CD4-positive, alpha-beta T cell (primary cell): ENCODE measurements at places on chromosomes 3 and 15. TPM values are rescaled to one million over a fixed set of nuclear protein-coding genes. Genes with fewer than 3 reads are reported as not detected.
A peak's percentile ranks its signal among the peaks of the same experiment; 100 is the strongest.

GRCh38 chr15:36898536-36899126 is 201.7 kb downstream of the MEIS2 start:
- no peak overlapping the region for H3K4me3 ChIP-seq
- H3K27me3 ChIP-seq, result peaks cover 7% of the 10 kb centered on the region
- DNase-seq, result no peak

DNA sequence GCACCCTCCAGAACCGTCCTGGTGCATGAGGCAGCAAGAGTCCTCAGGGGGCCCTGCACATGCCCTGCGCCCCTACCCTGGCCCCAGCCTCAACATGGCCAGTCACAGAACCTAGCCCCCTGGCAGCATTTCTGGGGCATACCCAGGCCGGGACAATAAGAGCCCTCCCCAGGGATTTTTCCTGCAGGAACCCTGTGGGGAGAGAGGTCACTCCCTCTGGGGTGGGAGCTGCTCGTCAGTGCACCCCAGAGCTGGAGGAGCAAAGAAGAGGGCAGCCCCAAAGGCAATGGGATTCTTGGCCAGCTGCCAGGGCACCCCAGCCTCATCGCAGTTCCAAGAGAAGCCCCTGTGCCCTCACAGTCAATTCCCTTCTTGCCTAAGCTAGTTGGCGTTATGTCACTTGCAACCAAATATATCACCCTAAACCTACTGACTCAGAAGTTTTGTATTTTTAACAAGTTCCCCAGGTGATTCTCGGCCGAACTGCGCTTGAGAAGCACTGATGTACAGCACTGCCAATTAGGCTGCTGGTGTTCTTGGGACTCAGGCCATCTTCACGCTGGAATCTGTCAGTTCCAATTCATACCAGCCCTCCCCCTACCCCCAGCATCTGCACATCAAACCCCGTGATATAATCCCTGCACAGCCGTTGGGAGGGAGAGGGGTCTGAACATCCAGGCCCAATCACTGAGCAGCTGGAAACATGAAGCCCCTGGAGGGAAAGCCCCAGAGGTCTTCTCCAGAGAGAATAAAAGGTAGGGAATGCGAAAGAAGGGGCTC is 87.5 kb upstream of the PRR20G start:
- H3K4me1 ChIP-seq, result no peaks in the 10 kb centered on the region
- no peak for DNase-seq
- H3K4me3 ChIP-seq, result no peak overlapping the region
- H3K27ac ChIP-seq, result no peak overlapping the region
- H3K27me3 ChIP-seq, result no peaks in the 10 kb centered on the region
- no peaks in the 10 kb centered on the region for H3K36me3 ChIP-seq

DNA sequence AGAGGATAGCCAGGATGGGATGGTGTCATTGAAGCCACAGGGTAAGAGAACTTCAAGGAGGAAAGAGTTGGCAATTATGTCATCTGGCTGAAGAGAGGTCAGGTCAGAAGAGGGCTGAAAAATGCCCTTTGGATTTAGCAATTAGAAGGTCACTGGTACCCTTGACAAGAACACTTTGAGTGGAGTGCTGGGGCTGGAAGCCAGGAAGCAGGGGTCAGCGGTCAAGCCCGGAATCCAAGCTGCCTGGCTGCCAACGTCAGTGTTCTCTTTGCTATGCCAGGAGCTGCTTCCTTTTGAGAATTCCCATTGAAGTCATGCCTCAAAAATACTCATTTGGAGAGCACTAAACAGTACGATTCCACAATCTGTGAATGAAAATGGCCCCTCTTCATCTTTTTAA is 386.5 kb downstream of the SHQ1 start:
- no peak for DNase-seq
- no peaks in the 10 kb centered on the region for H3K36me3 ChIP-seq
- H3K4me1 ChIP-seq, result no peaks in the 10 kb centered on the region
- no peaks in the 10 kb centered on the region for H3K27me3 ChIP-seq
- H3K4me3 ChIP-seq, result no peak overlapping the region

DNA sequence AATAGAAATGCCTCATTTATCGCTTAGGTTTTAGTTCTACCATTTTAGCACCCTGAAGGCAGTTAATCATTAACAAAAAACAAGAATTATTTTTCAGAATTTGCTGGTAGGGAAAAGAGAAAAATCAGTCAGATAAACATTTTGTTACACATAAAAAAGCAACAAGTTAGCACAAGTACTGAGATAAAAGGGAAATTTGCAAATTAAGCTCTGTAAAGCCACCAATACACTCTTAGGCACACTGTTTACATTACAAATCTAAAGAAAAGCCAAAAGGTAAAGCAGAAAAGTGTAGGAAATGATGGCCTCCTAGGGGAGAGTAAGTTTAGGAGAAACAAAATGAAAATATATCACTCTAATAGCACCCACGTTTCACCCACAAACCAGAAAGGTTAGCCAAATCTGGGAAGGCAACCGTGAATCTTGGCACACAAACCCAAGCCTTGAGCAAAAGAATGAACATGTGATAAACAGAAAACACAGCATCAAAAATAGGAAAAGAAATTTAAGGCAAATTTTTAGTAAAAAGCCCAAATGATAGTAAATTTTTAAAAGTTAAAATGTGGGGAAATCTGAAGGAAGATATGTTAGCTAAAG is 1.6 kb upstream of the SATB1 start:
- H3K27me3 ChIP-seq, result no peaks in the 10 kb centered on the region
- no peak for DNase-seq
- H3K36me3 ChIP-seq, result no peaks in the 10 kb centered on the region
- peaks cover 30% of the 10 kb centered on the region for H3K4me1 ChIP-seq
- H3K4me3 ChIP-seq, result no peak overlapping the region
- peak overlapping the region; percentile 39 for H3K27ac ChIP-seq

DNA sequence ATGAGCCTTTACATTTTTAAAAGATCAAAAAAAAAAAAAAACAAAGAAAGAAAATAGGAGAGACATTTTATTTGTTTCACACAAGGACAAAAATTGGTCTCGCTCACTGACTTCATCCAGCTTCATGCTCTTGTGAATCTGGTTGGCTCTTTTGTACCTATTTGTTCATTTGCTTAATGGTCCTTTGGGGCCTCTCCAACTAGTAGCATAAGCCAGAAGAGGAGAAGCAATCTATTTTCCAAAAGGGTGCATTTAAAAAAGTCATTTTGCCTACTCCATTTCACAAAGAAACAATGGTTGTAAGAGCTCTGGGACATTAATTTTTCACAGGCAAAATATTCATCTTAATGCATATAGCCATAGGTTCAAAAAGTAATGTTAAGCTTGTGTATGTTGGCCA is 168.3 kb upstream of the ADAMTS9 start:
- H3K27ac ChIP-seq, result no peak overlapping the region
- H3K36me3 ChIP-seq, result no peaks in the 10 kb centered on the region
- no peaks in the 10 kb centered on the region for H3K27me3 ChIP-seq
- H3K4me1 ChIP-seq, result no peaks in the 10 kb centered on the region
- H3K4me3 ChIP-seq, result no peak overlapping the region

DNA sequence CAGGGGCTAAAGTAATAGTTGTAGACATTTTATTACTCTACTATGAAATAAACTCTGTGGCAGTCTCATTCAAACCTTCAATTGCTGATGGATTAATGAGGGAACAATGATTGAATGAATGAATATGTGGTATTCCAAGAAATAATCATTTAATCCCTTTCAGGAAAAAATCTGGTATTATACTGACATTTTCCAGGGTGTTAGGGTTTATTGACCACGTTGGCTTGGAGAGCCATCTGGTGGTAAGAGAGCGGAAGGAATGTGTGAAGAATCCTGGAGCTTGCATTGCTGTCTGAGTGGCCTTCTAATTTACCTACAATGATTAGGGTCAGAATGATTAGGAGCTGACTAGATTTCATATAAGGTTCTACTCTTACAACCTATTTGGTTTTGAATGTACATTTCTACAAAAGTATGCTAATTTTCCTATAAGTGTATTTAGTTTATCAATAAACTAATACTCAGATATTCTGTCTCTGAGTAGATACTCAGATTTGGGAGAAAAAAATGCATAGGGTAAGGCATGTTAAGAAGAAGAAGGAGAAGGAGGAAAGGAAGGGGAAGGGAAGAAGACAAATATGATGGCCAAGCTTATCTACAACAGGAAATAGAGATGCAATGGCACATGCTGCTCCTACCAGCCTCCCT is 249.9 kb downstream of the ROBO1 start:
- DNase-seq, result no peak
- H3K4me1 ChIP-seq, result no peaks in the 10 kb centered on the region
- H3K4me3 ChIP-seq, result no peak overlapping the region
- no peaks in the 10 kb centered on the region for H3K36me3 ChIP-seq
- H3K27me3 ChIP-seq, result no peaks in the 10 kb centered on the region
- no peak overlapping the region for H3K27ac ChIP-seq

GRCh38 chr3:135226057-135226456 is 431.0 kb downstream of the EPHB1 start:
- no peaks in the 10 kb centered on the region for H3K4me1 ChIP-seq
- no peaks in the 10 kb centered on the region for H3K27me3 ChIP-seq
- H3K4me3 ChIP-seq, result no peak overlapping the region
- no peaks in the 10 kb centered on the region for H3K36me3 ChIP-seq
- no peak overlapping the region for H3K27ac ChIP-seq
- DNase-seq, result no peak

GRCh38 chr15:60162251-60162967 is 158.3 kb downstream of the FOXB1 start:
- H3K4me1 ChIP-seq, result no peaks in the 10 kb centered on the region
- no peak overlapping the region for H3K4me3 ChIP-seq
- H3K27me3 ChIP-seq, result no peaks in the 10 kb centered on the region
- no peak for DNase-seq
- H3K27ac ChIP-seq, result no peak overlapping the region

- no peak overlapping the region for H3K4me3 ChIP-seq
- DNase-seq, result no peak
- H3K4me1 ChIP-seq, result no peaks in the 10 kb centered on the region
- H3K36me3 ChIP-seq, result no peaks in the 10 kb centered on the region
- H3K27ac ChIP-seq, result no peak overlapping the region
Observed at GRCh38 chr3:176566757-176567156, 630.5 kb downstream of the TBL1XR1 start.

GRCh38 chr3:152083135-152083534 is 185.6 kb upstream of the MBNL1 start:
- H3K4me3 ChIP-seq, result no peak overlapping the region
- no peaks in the 10 kb centered on the region for H3K27me3 ChIP-seq
- H3K27ac ChIP-seq, result no peak overlapping the region
- no peak for DNase-seq
- H3K36me3 ChIP-seq, result no peaks in the 10 kb centered on the region
- no peaks in the 10 kb centered on the region for H3K4me1 ChIP-seq

DNA sequence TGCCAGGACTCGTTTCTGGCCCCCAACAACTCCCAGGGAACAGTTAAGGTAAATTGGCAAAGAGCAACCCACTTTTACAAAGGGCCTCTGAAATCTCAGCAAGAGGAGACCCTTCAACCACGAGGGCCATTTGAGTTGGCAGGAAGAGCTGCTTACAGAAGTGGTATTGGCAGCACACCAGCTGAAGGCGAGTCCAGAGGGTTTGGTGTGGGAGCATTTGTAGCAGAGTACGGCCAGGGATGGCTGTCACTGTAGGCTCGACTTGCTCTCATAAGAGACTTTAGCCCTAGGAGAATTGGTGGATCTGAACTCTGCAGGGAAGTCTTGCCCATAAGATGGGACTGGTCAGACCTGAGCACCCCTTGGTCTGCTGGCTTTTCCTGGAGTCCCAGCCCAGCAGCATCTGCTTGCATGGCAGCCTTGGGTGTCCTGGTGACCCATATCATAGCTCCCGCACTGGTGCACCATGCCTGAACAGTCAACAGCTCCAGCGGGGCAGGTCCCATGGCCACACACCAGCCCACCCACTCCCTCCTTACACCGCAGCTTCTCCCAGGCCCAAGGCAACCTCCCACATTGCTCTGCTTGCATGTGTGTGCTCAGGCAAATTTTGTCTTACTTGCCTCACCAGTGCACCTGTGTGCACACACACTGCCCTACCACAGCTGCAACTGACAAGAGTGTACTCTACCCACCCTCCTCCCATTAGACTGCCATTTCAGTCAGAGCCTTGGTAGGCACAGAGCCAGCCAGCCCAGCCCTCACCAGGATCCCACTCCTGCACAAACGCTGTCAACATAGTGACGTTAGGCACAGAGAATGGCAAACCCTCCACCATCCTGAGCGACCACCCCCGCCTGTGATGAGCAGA is 861.6 kb upstream of the DPPA4 start:
- H3K27me3 ChIP-seq, result no peaks in the 10 kb centered on the region
- no peak overlapping the region for H3K27ac ChIP-seq
- no peaks in the 10 kb centered on the region for H3K4me1 ChIP-seq
- no peaks in the 10 kb centered on the region for H3K36me3 ChIP-seq
- no peak overlapping the region for H3K4me3 ChIP-seq
- DNase-seq, result no peak

DNA sequence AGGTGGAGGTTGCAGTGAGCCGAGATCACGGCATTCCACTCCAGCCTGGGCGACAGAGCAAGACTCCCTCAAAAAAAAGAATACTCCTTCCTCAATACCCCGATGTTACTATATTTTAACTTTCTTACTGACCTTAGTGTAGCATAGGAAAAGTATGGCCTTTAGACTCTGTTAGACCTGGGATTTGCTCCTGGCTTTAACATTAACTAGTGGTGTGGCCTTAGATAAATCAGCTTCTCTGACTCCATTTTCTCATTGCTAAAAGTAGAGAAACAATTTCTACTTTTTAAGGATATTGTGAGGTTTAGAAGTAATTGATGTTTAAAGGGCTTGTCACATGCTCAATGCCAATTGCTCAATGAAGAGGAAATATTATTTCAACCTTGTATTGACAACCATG is 7.6 kb upstream of the IL1RAP start:
- H3K27ac ChIP-seq, result no peak overlapping the region
- no peak for DNase-seq
- no peaks in the 10 kb centered on the region for H3K36me3 ChIP-seq
- no peaks in the 10 kb centered on the region for H3K4me1 ChIP-seq
- no peak overlapping the region for H3K4me3 ChIP-seq
- H3K27me3 ChIP-seq, result no peaks in the 10 kb centered on the region

KLHL6 gene
- total RNA-seq, result 23.9 TPM

RBMS3 gene
- total RNA-seq, result 1.7 TPM
